ENCODE measurements at places on chromosomes 12 and 14.
A peak's percentile ranks its signal among the peaks of the same experiment; 100 is the strongest.

DNA sequence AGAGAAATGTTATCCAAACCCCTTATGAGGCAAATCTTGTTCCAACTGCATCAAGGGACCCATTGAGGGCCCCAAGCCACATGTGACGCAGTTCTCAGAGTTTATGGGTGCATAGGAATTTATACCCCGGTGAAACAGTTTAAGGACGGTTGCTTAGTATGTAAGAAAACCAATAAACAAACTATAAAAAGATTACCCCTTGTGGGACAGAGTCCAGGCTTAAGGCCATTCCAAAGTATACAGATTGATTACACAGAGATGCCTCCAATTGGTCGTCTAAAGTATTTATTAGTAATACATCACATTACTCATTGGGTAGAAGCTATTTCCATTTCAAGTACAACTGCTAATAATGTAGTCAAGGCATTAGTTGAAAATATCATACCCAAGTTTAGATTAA is 885.0 kb upstream of the MDGA2 start:
- DNase-seq, result no peak

DNA sequence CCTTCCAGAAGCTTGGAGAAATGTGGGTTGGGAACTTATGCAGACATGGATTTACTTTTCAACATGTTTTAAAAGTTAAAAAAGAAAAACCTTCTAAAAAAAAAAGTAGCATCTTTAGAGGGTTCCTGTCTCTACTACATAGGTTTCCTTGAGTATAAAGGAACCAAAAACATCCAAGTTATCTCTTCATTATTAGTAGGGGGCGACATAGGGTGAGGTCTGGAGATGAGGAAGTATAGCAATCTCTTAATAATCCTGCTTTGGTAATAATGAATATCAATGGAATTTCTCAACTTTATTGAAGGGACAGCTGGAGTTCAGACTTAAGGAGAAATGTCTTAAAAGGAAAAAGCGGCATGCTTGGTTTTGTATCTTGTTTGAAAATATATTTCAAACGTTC is 6.5 kb upstream of the PLXNC1 start:
- DNase-seq, result no peak

GRCh38 chr12:25574761-25575160 is 21.7 kb upstream of the LMNTD1 start:
- DNase-seq, result no peak

- no peak for DNase-seq
These were observed 315.8 kb downstream of the ADGRD1 start for GRCh38 chr12:131269551-131269950.

- no peak for DNase-seq
These were observed 137.8 kb upstream of the GSC start for GRCh38 chr14:94907626-94908261.

DNA sequence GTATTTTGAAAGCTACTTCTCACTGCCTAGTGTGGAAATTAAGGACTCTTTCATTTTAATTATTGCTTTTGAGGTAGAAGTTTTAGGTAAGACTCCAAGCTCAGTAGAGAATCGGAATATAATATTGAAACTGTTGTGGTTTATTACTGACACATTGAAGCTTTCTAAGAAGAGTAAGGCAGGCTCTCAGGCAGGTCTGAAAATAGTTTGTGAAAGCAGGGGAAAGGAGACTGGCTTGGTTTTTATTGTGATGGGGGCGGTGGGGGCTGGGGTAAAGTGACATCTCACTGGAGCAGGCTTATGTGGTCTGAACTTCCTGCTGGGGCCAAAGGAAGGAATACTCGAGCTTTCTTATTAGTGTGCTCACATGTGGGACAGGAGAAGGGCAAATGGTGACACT is 79.5 kb downstream of the OTOGL start:
- DNase-seq, result no peak

- DNase-seq, result no peak
These were observed 97.8 kb downstream of the PCNX1 start for GRCh38 chr14:71005076-71005475.

- no peak for DNase-seq
These were observed 128.1 kb upstream of the AMIGO2 start for GRCh38 chr12:47207829-47208248.

- peak; percentile 59 for DNase-seq
These were observed 17.7 kb downstream of the SMCO2 start for GRCh38 chr12:27464220-27464554.

GRCh38 chr14:85453401-85454225 is 76.3 kb upstream of the FLRT2 start:
- no peak for DNase-seq

- no peak for DNase-seq
These were observed 251.2 kb upstream of the EGLN3 start for GRCh38 chr14:34201909-34202637.

GRCh38 chr14:98542316-98542715 is 729.7 kb downstream of the BCL11B start:
- DNase-seq, result no peak

DNA sequence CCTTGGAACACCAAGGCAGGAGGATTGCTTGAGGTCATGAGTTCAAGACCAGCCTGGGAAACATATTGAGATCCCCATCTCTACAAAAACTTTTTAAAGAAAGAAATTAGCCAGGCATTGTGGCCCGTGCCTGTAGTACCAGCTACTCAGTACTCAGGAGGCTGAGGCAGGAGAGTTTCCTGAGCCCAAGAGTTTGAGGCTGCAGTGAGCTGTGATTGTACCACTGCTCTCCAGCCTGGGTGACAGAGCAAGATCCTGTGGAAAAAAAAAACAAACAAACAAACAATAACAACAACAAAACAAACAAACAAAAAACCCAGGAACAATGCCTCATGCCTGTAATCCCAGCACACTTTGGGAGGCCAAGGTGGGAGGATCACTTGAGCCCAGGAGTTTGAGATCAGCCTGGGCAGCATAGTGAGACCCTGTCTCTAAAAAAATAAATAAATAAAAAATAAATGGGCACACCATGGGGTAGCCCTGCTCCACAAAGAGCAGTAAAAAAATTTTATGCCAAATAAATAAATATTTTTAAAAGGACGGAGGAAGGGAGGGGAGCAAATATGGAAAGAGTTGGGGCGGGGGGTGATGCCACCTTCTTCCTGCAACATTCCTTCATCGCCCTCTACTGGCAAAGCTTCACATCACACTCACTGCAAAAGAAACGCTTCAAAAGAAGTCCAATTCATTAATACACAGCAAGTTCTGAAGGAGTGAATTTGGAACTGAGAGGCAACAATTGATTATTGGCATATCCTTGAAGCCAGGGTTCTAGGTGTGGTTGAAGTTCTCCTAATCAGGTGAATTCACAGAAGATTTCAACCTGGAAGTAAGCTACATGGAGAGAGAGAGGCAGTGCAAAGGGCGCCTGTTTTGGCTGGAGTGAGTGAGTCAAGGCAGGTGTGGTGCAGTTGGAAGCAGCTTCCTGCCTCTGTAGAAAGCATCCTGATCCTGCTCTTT is 8.8 kb upstream of the GNPTAB start:
- DNase-seq, result peak; percentile 78

- DNase-seq, result no peak
These were observed 1.6 kb upstream of the PTPRB start for GRCh38 chr12:70638639-70639360.

GRCh38 chr14:25049093-25049567 is 817 bp downstream of the STXBP6 start:
- DNase-seq, result peak; percentile 25

DNA sequence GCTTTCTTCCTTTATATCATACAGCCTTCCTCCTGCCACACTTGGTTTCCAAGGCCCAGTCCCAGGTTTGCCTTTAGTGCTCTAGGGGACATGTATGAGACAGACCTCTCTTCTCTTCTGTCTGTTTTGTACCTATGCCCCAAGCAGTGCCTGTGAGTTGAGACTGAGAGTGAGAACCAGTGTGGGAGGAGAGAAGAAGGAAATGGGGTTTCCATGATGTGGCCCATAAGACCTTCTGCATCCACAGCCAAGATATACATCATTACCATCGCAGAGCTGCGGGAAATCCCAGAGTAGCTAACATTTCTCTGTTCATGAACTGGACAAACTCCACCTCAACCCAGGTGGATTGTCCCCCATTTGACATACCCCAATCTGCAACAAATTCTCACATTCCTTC is 2.8 kb downstream of the TESPA1 start:
- no peak for DNase-seq

GRCh38 chr14:21436567-21437062 is 19.3 kb downstream of the CHD8 start:
- no peak for DNase-seq

DNA sequence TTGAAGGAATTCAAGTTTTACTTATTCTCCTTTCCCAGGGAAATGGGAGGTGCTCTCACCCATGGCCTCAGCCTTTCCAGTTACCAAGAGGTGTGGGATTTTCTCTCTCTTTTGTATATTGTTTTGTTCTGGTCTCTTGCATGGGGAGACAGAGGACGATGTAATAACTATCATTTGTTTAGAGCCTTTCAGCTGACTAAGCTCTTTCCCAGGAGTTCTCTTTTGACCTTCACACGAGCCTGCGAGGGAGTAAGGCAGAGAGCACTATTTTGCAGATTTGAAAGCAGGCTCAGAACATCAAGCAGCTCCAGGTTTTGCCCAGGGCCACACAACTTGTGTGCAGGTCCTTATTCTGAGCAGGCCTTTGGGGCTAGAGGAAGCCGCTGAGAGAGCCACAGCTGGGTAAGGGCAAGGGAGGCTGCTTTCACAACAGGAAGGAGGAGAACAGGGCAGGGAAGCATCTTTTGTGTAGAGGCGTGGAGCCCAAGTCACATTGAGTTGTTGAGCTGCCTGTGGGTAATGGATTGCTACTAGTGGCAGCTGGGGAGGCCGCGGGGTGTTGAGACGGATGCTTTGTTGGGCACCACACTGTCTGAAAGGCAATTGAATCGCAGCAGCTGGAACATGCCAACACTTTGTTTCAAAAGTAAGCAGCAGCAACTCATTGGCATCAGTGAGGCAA is 116.2 kb downstream of the PRMT8 start:
- no peak for DNase-seq

- DNase-seq, result no peak
These were observed 92.2 kb downstream of the PIWIL1 start for GRCh38 chr12:130429656-130430505.

DNA sequence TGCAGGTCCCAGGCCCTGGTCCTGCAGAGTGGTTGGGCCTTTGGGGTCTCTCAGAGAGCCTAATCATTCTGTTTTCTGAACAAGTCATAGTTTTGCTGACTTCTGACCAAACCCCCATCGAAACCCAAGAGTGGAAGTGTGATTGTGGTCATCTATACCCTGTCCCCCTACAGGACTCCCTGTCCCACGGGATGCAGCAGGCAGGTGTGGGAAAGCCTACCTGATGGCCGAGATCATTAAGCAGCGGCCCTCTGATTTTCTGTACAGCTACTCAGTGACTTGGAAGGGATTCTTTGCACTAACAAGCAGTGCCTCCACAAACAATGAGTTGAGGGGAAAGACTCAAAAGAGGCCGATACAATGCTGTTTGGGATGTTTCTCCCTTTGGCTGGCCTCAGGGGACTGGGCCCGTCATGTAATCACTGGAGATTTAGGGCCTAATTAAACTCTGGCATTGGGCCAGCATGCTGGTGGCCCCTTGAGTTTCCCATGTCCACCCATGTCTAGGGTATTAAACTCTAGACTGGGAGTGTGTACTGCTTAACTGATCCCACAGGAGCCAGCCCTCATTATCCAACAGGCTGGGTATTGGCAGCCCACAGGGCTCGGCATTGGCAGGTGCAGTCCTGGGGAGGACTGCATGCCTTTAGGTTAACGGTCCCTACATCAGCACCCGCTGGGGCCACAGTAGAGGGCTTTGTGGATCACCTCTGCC is 192.8 kb downstream of the ZFP36L1 start:
- no peak for DNase-seq

- DNase-seq, result no peak
These were observed 161.1 kb upstream of the NOS1 start for GRCh38 chr12:117522559-117522958.

DNA sequence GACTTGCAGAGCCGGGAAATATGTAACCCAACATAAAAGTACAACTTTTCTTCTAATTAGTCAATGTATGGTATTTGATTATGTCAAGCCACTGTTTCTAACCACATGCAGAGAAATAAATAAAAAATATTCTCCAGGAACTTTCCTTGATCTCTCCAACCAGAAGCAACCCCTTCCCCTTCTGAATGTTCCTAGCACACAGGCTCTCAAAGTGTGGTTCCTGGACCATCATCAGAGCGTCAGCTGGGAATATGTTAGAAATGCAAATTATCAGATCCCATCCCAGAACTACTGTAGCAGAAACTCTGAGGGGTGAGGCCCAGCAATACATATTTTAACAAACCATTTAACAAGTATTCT is 21.0 kb upstream of the ITPR2 start:
- no peak for DNase-seq

GRCh38 chr12:12874029-12874428 is 17.3 kb upstream of the GPRC5A start:
- DNase-seq, result no peak

GRCh38 chr12:131854861-131855476 is 26.8 kb downstream of the MMP17 start:
- DNase-seq, result no peak

GRCh38 chr12:114982760-114983159 is 298.8 kb upstream of the TBX3 start:
- peak; percentile 31 for DNase-seq

DNA sequence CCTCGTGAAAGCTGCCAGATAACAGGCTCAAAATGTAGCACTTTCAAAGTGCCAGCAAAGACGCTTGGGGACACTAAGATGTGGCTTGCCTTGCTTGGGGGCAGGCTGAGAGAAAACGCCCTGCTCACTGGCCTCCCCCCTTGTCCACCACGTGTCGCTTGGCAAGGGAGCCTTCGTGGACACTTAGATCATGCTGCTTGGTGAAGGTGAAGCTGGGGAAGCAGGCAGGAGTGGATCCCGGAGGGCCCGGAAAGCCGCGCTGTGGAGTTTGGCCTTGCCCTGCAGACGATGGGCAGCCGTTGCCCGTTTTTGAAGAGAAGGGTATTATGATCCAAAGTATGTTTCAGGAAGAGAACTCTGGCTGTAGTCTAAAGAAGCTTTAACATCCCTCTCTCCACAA is 53.4 kb upstream of the BDKRB2 start:
- no peak for DNase-seq

GRCh38 chr14:94370524-94370910 is 17.9 kb downstream of the SERPINA1 start:
- DNase-seq, result no peak

DNA sequence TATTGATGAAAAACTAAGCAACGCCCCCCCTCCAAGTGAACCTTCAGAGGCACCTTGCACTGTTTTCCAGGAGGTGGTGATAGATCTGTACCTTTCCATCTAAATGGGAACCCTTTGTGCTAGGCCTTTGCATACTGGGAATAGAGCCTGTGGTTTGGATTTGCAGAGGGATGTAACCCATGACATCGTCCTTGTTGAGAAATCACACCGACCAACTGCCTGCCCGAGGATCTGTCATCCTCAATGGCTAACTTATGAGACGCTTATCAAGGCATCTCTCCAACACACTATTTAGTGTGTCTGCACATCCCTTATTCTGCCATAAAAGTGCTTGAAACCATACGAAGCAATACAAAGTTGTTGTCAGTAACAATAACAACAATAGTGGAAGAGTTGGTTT is 22.9 kb downstream of the NTN4 start:
- no peak for DNase-seq
